ENCODE measurements at places on chromosomes 11 and 22.

DNA sequence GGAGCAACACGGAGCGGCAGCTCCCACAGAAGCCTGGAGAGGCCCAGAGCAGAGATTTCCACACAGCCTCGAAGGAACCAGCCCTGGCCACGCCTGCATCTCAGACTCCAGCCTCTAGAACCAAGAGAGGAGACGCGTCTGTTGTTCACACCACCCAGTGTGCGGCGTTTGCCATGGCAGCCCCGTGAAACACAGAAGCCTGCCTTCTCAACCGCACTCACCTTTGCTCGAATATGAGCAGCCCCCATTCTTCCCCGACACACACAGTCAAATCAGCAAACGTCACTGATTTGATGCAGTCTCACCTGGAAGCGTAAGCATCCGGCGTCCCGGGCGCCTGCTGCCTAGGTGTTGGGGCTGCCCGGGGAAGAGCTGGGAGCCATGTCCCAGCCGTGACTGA is 14.2 kb upstream of the TALDO1 start:
- DNase-seq, result no peak

GRCh38 chr11:26779074-26779865 is 57.4 kb upstream of the SLC5A12 start:
- DNase-seq, result no peak

DNA sequence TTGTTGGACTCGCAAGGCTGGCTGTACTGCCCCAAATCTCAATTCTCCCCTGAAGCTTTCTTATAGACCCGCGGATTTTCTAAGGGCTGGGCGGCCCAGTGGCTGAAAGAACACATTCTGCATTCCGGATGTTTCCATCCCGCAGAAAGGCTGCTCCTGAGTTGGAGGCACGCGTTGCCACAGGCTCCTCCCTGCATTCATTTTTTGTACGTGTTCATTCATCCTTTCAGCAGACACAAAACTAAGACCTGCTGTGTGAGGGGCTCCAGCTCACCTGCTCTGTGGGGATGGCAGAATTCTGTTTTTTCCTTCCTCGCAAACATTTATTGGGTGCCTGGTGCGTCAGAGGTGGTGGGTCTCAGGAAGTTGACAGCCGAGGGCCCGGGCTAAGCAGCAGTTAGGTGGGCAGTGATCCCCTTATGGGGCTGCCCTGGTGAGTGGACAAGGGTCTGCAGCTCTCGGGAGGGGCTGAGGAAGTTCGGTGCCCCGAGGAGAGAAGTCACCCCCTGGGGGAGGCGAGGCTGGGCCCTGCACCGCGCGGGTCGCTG is 23.7 kb downstream of the SHANK3 start:
- no peak for DNase-seq

DNA sequence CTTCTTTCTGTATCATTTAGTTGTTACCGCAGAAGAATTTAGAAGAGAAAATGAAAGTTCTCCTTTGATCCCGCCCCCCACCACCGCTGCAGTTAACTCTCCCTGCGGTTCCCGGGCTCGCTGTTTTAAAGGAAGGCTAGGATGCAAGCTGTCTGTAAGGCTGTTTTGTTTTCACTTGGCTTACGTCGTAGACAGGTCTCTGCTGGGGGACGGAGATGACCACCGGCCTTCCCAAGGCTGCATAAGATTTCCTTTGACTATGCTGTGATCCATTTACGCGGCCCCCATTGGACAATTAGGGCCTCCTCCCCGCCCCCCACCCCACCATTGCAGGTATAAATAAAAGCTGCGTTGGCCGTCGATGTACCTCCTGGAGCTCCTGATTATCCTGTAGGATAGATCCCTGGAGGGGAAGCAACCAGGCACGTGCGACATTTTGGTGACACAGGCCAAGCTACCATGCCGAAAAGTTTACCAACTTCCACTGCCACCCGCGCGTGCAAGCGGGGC is 1.4 kb upstream of the CPT1A start:
- peak; percentile 40 for DNase-seq

DNA sequence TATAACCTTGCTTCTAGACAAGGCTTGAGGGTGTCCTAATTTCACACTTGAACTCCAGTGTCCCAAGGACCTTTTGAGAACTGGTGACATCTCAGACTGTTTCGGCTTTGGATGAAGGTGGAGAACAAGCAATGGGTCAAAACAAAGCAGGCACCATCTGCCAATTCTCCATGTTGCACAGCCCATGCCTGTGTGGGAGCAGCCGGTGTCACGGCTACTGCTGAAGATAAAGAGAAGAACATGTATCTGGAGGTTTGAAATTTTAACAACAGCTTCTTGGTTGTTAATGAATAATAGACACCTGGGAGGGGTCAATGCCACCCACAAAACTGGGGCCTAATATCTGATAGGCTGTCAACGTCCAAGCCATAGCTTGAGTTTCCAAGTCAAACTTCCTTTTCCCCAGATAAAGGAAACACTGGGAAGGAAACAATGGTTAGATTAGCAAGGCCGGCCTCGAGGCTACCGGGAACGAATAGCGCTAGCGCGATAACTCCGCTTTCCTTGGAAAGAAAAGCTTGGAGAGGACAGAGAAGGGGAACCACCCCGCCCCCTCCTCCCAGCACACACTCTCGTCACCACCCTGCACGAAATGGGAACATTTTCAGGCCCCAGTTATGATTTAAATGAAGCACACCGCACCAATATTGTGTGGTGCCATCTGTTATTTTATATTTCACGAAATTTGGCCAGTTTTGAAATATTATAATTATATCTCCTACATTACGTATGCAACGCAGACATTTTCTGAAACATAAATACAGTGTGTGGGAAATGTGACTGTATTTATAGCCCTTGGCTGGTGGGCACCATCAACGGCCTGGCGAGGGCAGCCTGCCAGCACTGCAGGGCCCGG is 21.8 kb upstream of the OPCML start:
- DNase-seq, result no peak

DNA sequence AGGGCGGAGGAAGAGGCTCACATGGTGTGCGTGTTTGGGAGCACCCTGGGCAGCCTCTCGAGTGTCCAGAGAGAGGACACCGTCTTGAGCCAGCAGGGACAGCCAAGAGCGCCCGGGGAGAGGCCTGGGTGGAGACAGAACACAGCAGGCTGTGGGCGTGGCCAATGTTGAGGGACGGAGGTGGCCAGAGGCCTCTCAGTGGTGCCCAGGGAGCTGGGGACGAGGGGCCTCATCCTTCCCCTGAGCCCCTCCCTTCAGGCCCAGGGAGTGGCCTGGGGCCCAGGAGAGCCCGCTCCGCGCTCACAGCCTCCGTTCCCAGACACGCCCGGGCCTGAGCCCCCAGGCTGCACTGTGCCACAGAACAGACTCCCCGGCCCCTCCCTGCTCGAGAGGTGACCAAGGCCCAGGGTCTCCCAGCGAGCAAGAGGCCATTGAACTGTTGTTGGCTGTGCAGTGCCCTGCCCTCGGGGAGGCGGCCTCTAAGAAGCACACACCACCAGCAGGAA is 48.4 kb downstream of the CDKN1C start:
- no peak for DNase-seq

- no peak for DNase-seq
Measured at GRCh38 chr22:18991821-18992442, 55.8 kb upstream of the PRODH start.

Measured in AML-193 (cell line).